ENCODE measurements at places on chromosomes 11 and 22.

GRCh38 chr11:125465255-125465654, 30.8 kb downstream of the FEZ1 start:
- no peak for DNase-seq

DNA sequence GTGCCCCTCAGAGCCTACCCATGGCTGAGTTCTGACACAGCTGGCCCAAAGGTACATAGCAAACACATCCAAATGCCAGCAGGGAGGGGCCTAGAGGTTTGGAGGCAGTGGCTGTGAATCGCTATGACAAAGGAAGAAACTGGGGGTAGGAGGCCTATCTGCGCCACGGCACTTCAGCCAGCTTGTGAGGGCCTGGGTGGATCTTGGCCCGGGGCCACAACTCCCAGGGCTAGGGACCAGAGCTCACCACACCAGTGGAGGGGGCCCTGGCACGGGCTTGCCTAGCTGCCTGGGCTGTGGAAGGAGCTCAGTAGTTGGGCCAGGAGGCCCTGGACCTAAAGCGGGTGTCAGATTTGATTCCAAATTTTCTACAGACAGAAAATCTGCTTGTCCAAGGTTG, 9.4 kb upstream of the NAP1L4 start:
- DNase-seq: peak; percentile 69

GRCh38 chr11:34632105-34632791, 11.4 kb downstream of the EHF start:
- no peak for DNase-seq

- no peak for DNase-seq
Measured at GRCh38 chr22:19599626-19600243, 75.5 kb upstream of the CLDN5 start.

All from coronary artery (tissue), 2 donors.